ENCODE measurements at places on chromosomes 12 and 14.

GRCh38 chr12:51269174-51270066 is 795 bp downstream of the SMAGP start:
- DNase-seq = peak; percentile 11

DNA sequence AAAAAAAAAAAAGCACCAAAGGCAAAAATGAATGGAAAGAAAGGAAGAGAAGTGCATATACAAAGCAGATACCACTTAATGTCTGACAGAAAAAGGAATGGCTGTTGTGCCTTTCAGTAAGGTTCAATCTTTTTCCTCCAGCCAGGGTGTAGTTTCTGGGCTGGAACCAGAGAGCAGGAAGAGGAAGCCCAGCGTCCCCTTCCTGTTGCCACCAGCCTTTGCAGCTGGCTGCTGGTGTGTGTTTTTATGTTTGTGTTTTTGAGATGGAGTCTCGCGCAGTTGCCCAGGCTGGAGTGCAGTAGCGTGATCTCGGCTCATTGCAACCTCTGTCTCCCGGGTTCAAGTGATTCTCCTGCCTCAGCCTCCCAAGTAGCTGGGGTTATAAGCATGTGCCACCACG is 64.6 kb upstream of the LTA4H start:
- DNase-seq = no peak

DNA sequence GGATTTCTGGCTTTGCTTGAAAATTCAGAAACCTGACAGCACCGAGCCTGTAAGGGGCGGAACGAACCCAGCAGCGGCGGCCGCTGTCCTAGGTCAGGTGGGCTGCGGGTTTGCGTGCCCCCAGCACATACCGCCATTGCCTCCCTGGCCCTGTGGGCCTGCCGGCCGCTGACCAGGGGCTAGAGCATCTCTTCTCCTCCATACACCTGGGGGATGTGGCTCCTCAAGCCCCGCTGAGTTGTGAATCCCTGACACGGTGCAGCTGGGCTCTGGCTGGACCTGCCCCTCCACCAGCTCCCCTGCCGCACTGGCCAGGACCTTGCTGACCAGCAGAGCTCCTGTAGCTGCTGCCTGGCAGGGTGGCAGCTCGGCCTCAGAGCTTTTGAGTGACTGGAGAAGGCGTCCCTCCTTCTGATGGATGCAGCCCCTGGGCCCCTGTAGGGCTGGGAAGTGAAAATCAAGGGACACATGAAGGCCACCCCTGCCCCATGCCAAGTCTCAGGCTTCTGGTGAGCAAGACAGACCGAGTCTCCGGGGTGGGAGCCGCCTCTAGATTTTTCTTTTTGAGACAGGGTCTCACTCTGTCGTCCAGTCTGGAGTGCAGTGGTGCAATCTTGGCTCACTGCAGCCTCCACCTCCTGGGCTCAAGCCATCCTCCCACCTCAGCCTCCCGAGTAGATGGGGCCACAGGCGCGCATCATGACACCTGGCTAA is 184.9 kb upstream of the SFSWAP start:
- no peak for DNase-seq

DNA sequence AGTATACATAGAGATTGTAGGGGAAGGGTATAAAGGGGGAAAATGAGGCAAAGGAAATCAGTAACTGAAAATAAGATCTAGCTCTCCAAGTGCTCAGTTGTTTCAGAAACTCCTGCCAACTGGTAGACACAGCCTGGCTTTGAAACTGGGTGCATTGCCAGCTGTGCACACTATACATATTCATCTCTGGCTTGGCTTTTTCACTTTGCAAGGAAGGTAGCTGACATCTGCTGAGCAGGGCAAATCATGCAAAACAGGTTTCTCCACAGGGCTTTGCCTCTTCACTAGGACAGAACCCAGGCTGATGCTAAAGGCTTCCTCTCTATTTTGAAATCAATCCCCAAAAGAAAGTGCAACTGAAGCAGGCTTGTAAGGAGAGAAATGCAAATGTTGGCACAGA is 101.5 kb downstream of the HELB start:
- no peak for DNase-seq

DNA sequence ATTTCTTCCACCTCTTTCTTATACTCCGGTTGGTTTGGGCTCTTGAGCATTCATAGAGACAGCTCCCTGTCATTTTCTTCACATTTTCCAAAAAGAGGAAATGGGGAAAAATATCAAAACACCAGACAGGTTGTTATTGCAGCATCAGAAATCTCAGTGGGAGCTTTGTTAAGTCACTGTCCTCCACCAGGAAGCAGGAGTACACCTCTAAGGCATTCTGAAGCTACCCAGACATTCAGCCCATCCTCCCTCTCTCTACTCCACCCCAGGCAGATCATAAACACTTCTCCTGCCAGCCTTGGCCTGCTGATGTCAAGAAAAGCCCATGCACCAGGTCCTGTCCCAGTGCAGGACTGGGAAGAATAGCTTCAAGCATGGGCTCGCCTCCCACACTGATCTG is 1198.3 kb downstream of the VRK1 start:
- DNase-seq = no peak

DNA sequence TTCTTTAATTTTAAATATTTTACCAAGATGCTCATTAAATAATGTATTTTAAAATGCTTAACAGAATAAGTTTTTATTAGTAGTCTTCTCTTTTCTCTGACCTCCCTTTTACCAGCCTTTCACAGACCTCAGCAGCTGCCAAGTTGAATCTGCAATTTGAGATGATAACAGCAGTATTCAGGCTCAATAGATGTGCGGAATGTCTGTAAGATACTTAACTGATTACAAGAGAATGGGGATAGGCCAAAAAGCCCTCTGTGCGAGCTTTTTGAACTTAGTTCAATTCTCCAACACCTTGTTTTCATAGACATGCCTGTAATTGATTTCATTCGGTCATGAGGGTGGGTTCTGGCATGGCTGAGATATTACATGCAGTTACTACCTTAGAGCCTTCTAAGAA is 277.2 kb downstream of the TMTC2 start:
- DNase-seq = no peak

GRCh38 chr12:75613981-75614380 is 102.6 kb upstream of the KRR1 start:
- DNase-seq = no peak

- DNase-seq = no peak
These were observed 247.4 kb downstream of the GALC start for GRCh38 chr14:87745507-87746118.

DNA sequence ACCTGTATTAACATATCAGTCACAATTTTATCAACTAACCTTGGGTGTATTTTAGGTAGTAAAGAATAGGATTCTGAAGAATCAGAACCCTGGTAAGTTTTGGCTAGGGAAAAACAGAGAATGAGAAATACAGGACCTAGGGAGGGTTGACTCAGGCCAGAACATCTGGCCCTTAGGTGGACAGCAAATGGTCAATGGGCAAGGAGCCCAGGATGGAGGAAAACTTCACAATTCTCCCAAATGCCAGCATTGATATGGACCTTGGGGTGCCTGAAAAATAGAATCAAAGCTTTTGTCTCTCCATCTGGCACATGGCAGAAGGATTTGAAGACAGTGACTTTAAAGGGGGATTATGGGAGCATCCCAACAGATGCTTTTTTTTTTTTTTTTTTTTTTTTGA is 32.7 kb upstream of the PRPF39 start:
- no peak for DNase-seq
